Natural killer cell treated with Interleukin-12 subunit alpha and Interleukin-12 subunit beta and Interleukin-15 and Interleukin-18, amount 100 ng/mL, for 72 hours (primary cell): ENCODE measurements at places on chromosomes 4 and X. TPM values are rescaled to one million over a fixed set of nuclear protein-coding genes. Genes with fewer than 3 reads are reported as not detected.

OTC gene
- total RNA-seq, result not detected

OCIAD2 gene
- 36.9 TPM for total RNA-seq

CT45A1 gene
- not detected for total RNA-seq

- DNase-seq, result peak; percentile 38
These were observed 10.4 kb downstream of the L1CAM start for GRCh38 chrX:153875391-153876111.

DNA sequence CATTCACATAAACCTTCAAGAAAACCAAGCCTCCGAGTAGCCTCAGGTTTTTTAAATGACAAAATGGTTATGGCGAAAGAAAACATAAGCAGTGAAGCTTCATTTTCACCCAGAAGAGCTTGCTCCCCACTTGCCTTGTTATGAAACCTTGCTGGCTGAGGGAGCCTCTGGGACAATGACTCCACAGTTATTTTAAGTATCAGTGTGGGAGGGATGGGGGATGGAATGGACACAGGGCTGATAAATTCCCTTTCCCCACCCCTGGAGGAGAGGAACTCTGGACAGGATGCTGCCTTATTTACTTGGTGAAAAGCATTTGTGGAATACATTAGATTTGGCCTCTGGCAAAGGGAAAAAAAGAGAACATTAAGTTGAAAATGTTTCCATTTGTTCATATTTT is 220.7 kb upstream of the CNKSR2 start:
- no peak for DNase-seq

DNA sequence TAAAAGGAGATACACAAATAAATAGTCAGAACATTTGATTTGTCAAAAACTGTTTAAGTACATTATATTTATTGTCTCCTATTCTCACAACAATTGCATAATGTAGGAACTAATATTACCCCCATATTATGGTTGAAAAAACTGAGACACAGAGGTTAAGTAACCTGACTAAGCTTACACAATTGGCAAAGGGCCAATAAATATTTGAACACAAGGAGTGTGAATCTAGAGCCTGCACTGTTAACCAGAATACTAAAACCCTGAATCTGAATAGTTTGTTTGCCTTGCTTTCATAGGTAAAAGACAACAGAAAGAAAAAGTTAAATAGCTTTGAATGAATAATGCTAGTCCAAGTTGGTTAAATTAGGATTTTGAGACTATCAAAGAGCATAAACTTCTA is 55.2 kb downstream of the IL13RA2 start:
- no peak for DNase-seq

DNA sequence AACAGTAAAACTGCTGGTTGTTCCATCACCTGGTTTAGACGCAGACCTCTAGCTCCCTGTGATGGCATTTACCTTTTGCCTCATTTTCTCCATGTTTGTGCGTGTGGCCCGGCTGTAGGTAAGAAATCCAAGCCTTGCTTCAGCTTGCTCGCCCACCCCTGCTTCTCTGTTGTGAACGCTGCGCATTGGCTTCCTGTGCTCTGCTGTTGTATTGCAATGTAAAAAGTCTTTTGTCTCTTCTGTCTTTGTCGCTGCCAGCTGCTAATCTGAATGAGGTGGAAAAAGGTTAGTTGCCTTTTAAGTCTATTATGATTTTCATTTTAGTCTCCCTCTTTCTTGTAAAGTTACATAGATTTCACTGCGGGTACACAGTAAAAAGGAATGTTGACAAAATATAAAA is 127.3 kb upstream of the PACRGL start:
- no peak for DNase-seq

- DNase-seq, result no peak
These were observed 235.6 kb downstream of the STIM2 start for GRCh38 chr4:27096142-27096824.

DNA sequence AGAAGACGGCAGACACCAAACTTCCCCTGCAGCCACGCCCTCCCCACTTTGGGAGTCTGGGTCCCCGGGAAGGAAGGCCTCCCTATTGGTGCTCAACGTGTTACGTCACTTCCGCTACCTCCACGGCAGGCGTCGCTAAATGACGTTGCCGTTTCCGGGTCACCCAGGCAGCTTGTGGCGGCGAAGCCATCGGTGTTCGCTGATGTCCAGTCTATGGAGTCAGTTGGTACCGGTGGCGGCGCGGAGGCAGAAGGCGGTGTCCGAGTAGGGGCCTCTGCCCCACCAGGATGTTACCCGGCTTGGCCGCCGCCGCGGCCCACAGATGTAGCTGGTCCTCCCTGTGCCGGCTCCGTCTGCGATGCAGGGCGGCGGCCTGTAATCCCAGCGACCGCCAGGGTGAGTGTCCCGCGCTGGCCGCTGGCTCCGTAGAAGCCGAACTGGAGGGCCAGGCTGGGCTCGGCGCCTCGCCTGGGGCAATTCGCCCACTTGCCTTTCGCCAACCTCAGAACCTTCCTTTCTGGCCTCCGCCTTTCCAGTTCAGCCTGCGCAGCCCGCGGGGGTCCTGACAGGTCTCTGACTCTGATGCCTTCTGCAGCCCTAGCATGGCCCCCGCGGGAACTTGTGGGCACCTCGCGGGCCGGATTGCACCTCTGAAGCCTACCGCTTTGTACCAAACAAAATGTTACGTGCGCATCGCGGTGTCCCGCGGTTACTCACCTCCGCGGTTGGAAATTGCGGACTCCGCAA is at the start of gene SLC30A9:
SLC30A9 (plus strand) TSS at position 166 of the 747 bp plus-strand sequence; CDS start at position 288, 122 bp downstream.
- DNase-seq, result peak; percentile 95

GRCh38 chr4:5988086-5988845 is 30.0 kb downstream of the C4orf50 start:
- peak; percentile 56 for DNase-seq

- no peak for DNase-seq
These were observed 99.1 kb upstream of the AFAP1 start for GRCh38 chr4:8038719-8039251.

GRCh38 chr4:101232074-101232776 is 115.1 kb downstream of the PPP3CA start:
- DNase-seq, result no peak
